ENCODE measurements at places on chromosomes 16 and 17.

GRCh38 chr16:1651094-1651973 is 26.7 kb upstream of the JPT2 start:
- DNase-seq, result no peak

- DNase-seq, result no peak
Measured at GRCh38 chr17:69462882-69463281, 48.4 kb downstream of the MAP2K6 start.

- DNase-seq, result no peak
Measured at GRCh38 chr17:37480427-37480826, 9.3 kb upstream of the DUSP14 start.

GRCh38 chr17:35229638-35230037 is 13.2 kb upstream of the SLFN5 start:
- DNase-seq, result no peak

DNA sequence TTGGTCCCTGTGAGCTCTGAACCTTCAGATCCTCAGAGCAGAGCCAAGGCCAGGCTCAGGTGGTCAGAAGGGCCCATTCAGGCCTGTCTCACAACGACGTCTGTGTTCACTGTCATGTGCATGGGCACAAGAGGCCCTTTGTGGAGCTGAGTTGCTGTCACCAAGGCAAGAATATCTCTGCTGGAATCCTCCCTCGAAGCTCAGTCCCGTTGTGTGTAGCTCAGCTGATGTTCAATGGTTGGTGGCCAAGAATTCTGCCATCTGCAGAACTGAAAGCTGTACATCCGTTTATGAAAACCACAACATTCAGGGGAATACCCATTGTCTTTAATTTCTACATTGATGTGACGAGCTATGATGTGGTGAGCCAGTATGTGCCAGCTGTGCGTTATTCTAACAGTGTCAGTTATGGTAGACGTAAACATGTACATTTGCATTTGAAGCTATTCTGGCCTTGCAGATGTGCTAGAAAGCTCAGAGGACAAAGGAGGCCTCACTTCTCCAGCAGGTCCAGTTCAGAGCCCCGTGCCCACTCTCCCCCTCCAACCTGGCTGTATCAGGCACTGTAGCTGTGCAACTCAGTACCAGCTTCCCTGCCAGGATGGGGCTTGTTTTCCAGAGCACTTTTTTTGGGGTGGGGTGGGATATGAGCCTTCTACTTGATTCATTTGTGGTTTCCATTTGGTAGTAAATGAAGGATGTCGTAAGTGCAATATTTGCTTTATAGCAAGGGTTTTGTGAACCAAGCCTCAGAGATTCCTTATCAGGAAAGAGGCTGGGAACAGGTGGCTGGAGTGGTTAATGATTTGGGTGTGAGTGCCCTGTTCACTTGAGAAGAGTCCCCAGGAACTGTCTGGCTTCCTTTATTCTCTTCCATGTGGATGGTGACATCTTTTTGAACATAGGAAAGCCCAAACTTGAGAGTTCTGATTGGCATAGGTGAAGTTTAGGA is 56.1 kb downstream of the B9D1 start:
- no peak for DNase-seq

GRCh38 chr17:48357779-48358602 is 72.0 kb downstream of the SKAP1 start:
- no peak for DNase-seq

- DNase-seq, result no peak
Measured at GRCh38 chr17:62162898-62163297, 97.8 kb upstream of the MED13 start.

- DNase-seq, result no peak
Measured at GRCh38 chr17:72249441-72249840, 128.6 kb downstream of the SOX9 start.

GRCh38 chr16:26733710-26734109 is 333.0 kb upstream of the C16orf82 start:
- no peak for DNase-seq

- DNase-seq, result no peak
Measured at GRCh38 chr16:85172455-85173145, 60.3 kb upstream of the CIBAR2 start.

GRCh38 chr16:10608687-10609401 is 28.4 kb upstream of the EMP2 start:
- DNase-seq, result no peak

DNA sequence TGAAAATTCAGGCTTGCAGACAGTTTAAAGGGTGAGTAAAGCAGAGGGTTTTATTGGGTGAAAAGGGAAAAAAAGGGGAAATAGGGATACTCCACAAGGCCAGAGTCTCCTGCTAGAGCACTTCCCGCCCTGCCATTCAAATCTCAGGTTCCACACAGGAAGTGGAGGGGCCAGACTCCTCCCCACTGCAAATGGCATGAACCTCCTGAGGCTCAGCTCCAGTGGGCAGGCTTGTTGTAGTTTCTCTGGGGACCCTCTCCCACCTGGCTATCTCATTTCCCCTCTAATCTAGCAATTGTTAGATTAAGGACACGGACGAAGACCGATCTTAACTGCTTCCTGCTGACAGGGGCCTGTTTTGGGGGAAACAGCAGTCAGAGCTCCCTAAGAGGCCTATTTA is 43.4 kb downstream of the TAOK1 start:
- DNase-seq, result no peak

DNA sequence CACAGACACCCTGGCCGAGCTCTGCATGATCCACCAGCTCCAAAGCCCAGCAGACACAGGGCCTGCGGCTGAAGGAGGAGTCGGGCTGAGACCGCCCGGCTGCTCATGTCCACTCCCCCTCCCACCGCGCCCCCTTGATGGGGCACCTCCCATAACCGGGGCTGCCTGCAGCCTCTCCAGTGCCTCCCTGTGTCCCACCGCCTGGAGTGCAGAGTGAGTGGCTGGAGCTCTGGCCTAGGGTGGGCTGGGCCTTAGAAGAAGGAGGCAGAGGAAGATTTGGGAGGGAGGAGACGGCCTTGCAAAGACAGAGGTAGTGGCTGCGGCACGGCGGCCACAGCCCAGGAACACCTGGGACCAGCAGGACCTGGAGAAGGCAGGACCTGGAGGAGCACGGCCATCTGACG is 4.0 kb downstream of the CBFA2T3 start:
- no peak for DNase-seq

DNA sequence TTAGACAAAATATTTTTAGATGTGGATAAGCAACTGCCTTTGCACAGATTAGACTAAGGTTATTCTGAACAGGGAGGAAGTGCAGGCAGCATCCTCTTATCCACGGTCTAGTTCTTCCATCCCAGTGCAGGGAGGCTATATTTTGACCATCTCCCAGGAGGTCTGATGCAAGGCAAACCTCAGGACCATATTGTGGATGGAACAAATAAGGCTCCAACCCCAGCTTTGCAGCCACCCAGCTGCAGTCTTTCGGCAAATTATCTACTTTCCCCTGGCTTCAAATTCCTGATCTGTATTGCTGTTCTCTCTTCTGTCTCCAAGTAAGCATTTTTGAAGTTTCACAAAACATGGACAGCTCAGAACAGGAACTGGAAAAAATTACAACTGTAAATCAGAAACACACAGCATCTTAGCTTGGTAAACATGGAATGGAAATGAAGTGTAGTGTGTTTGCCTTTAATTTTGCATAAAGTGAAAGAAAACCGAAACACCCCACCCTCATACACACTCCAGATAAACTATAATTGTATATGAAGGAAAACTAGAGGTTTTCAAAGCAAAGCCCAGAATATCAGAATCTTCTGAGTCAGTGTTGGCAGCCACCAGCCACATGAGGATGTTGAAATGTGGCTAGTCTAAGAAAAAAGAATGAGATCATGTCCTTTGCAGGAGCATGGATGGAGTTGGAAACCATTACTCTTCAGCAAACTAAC is 33.5 kb upstream of the MON1B start:
- no peak for DNase-seq

GRCh38 chr16:51762081-51762996 is 611.3 kb upstream of the SALL1 start:
- DNase-seq, result peak; percentile 43

GRCh38 chr16:54176376-54176901 is 110.1 kb downstream of the IRX3 start:
- DNase-seq, result no peak

DNA sequence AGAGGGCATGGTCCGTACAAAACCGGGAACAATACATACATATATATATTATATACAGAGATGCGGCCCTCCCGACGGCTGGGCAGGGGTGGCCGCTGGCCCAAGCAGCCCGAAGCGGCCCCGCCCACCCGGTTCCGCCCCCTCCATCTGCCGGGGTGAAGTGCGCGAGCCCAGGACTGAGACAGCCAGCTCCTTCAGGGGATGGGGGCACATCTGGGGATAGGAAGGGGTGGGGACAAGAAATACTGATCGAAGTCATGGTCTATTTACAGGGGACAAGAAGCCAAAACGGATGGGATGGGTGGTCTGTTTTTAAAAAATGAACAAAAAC is 3.8 kb upstream of the SAMD14 start:
- DNase-seq, result no peak

DNA sequence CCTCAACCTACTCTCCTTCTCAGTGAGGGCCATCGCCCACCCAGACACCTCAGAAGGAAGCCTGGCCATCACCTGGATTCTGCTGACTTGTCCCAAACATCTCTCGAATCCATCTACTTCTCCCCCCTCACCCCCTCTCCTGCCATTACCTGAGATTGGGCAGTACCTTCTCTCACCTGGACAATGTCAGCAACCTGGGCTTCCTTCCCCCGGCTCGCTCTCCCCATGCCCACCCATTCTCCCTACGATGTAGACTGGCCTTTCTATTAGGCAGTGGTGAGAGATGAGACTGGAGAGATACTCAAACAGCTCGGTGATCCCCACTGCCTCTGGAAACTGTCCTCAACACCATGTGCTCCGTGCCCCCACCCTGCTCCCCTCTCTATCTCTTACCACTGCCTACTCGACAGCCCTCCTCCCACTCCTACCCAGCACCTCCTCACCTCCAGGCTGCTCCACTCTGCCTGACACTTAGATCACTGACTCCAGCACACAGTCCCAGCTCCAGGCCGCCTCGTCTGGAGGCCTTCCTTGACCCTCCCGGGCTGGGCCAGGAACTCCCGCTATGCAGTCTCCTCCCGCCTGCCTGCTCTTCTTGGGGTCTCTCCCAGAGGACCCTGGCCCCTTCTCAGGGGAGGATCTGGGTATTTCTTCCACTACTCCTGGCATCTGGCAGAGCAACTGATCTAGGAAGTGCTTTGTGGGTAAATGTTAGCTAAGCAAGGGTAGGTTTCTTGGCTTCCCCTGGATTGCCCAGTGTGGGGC is 235.8 kb upstream of the NLRP1 start:
- DNase-seq, result no peak

DNA sequence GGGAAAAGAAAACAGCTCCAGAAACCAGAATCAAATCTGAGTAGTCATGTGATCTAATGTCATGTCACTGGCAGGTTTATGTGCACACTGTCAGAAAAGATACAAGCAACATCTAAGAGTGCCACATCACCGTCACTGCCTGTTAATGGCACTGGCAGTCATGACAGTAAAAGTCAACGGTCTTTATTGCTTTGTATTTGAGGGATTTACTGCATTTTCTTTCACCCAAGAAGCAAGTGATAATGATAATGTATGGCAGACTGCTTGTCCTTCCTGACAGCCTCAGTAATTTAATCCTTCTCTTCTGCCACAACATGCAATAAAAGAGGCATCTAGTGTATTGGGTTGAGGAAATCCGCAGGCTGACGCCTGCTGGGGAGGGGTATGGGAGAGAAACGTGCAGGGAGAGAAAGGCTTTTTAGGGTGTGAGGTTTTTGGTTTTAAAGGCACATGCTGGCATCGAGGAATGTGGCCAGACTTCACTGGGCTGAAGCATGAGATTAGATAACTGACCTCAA is 92.4 kb downstream of the RPGRIP1L start:
- no peak for DNase-seq

DNA sequence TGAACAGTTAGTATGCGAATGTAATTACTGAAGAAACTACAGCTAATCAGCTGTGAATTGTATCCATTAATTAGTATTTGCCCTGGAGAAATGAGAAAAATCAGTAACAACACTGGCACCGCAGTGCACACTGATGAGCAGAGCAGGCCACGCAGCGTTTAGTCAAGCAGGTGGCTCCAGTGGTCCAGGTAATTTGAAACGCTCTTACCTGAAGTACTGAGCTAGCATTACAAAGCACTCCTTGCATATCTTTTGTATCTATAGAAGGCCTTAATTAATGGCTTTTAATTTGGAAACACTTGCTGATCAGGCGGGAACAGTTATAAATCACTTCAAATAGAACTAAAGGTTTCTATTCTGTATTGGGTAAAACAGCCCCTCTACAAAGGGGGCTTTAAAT is 76.4 kb downstream of the TOX3 start:
- DNase-seq, result no peak

DNA sequence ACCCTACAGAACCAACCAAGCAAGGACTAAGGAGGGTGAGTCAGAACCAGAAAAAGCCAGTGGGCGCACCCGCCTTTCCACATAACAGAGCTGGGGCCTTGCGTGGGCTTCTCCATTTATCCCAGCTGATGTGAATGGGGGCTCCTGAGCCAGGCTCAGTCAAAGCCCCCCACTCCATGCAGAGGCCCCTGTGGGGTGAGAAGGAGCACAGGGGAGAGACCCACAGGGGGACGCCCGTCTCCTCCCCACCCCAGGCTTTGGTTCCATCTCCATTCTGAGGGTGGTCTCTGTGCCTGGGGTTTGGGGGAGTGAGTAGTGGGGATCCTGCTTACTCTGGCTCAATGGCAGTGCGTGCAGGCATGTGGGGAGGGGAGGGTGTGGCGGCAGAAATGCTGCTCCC is 210.1 kb upstream of the TNRC6C start:
- DNase-seq, result no peak

DNA sequence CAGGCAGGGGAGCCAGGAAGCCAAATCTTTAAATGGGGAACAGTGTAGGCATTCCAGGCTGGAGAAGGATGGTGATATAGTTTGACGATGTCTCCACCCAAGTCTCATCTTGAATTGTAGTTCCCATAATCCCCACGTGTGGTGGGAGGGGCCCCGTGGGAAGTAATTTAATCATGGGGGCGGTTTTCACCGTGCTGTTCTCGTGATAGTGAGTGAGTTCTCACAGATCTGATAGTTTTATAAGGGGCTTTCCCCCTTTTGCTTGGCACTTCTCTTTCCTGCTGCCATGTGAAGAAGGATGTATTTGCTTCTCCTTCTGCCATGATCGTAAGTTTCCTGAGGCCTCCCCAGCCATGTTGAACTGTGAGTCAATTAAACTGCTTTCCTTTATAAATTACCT is 28.8 kb downstream of the GINS3 start:
- DNase-seq, result no peak

DNA sequence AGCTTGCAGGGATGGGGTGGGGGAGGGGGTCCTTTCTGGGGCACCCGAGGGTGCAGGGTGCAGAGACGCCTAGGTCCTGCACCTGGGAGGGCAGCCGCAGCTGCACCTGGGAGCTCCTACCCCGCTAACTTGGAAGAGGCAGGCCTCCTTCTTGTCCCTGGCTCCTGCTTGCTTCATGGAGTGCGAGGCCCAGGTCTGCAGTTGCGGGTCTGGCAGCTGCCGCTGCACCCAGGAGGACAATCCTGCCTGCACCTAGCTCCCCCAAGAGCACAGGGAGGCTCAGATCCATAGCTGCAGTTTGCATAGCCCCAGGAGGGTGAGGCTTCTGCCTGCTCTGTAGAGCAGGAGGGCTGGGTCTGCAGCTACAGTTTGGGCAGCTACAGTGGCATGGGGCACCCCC is 26.6 kb downstream of the GNGT2 start:
- DNase-seq, result no peak

- no peak for DNase-seq
Measured at GRCh38 chr17:44536090-44536953, 21.0 kb upstream of the FZD2 start.

- no peak for DNase-seq
Measured at GRCh38 chr16:78906135-78906534, 694.4 kb downstream of the MAF start.

All from RCC 7860 (cell line).